Stimulated activated CD8-positive, alpha-beta memory T cell treated with anti-CD3 and anti-CD28 coated beads, Interleukin-7, amount 100 ng/mL, for 4 hours (primary cell): ENCODE measurements at places on chromosomes 16 and 17.
A peak's percentile ranks its signal among the peaks of the same experiment; 100 is the strongest.

DNA sequence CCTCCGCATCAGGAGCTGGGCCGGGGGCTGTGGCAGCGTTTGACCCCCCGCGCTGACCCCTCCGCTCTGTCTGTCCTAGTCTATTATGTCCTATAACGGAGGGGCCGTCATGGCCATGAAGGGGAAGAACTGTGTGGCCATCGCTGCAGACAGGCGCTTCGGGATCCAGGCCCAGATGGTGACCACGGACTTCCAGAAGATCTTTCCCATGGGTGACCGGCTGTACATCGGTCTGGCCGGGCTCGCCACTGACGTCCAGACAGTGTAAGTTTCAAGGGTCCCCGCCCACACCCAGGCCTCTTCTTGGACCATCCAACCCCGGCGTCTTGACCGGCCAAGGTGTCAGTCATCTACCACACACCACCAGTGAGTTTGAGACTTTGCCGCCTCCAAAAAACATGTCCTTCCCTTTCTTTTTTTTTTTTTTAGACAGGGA lies 548 bp downstream of the PSMB3 start:
- no peak for DNase-seq

DNA sequence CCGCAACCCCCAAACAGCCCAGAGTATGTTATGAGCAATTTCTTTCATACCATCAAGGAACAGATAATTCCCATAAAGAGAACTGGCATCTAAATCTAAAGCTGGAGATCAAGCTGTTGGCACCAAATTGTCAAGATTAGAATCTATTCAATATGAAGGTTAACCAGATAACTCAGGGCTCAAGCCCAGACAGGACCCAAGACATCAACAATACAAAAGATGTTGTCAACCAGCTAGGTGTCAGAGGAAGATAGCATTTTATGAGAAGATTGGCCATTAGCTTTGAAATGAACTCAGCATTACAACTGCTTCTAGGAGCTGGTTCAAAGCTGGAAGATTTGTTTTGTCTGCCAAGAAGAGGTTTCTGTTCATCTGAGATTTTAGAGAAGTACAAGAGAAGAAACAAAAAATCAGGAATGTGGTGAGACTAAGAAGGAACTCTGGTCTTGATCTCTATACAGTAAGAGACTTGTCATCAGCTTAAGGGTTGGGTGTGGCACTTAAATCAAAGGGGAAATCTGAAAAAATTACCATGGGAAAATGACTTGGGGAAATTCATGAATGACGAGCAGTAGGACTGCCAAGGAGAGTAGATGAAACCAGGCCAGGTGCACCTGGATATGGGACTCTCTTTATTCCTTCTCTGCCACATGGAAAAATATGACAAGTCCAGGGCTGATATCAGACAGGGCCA lies 64.2 kb upstream of the COX10 start:
- DNase-seq: no peak

- no peak for DNase-seq
Measured at GRCh38 chr16:88804552-88805339, 1.2 kb downstream of the CDT1 start.

DNA sequence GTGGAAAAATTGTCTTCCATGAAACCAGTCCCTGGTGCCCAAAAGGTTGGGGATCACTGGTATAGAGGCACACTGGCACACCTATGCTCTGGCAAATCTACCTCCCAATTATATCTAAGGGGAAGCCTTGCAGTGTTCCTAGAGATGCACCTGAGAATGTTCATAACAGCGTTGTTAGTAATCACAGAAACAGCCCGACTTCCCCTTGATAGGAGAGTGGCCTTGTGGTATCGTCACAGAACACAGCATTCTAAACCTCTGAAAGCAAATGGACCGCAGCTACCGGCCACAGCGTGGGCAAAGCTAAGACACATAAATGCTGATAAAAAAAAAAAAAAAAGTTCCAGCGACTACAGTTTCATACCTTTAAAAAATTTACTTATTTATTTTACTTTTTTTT lies 39.1 kb upstream of the ADGRG1 start:
- no peak for DNase-seq

DNA sequence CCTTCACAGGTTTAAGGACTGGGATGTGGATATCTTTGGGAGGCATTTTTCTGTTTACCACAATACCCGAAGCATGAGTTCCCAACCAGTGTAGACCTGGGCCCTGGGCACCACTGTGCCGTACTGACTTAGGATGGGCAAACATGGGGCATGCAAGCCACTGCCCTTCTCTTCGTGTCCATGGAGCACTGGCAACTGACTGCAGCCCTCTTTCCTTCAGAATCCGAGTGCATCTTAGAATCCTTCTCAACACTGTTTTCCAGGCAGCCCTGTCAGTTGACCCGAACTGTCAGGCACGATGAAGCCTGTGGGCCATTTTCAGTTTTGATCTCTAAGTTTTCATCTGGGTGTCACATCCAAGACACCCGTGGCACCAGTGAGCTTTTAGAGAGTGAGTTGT lies 59.2 kb downstream of the SHISA6 start:
- no peak for DNase-seq

DNA sequence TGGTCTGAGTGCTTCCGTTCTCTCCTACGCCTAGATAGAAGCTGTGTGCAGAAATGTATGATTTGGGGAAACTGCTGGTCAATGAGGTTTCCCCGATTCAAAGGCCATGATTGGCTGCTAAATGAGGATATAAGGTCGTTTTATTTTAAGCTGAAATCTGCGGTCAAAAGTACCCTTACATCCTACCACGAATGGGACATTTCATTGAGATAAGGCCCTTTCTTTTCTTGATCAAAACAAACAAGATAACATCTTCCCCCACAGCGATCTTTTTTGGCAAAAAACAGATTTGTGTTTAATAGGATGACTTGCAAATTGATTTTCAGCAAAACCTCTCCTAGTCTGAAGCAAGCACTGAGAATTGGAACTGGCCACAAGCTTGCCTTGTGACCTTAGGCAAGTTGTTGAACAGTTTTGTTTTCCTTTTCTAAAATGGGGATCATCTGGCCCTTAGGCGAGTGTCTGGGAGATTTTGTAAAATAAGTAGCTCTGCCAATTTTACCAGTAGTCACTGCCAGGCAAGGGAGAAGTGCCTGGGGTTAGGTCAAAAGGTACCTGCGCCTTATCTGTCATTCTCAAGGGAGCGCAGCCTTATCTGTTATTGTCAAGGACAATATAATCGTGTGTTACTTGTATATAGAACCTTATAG lies 635 bp downstream of the SCPEP1 start:
- DNase-seq: no peak

GRCh38 chr17:6347776-6348175 lies 87.1 kb downstream of the AIPL1 start:
- no peak for DNase-seq

DNA sequence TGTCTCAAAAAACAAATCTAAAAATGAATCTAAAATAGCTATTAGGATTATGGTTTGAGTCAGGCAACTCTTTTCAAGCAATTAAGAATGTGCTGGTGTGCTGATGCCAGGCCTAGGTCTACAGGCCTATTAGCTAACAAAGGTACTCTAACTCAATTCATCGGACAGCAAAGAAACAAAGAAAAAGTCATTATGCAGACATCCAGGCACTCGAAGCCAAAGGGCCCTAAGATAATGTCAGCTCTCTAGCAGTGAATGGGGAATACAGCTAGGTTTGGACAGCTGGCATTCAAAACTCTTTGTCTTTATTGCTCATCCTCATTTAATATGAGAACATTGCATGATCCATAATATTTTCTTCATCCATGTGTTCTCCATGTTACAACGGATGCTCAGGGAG lies 108.5 kb downstream of the TMEM114 start:
- DNase-seq: no peak

DNA sequence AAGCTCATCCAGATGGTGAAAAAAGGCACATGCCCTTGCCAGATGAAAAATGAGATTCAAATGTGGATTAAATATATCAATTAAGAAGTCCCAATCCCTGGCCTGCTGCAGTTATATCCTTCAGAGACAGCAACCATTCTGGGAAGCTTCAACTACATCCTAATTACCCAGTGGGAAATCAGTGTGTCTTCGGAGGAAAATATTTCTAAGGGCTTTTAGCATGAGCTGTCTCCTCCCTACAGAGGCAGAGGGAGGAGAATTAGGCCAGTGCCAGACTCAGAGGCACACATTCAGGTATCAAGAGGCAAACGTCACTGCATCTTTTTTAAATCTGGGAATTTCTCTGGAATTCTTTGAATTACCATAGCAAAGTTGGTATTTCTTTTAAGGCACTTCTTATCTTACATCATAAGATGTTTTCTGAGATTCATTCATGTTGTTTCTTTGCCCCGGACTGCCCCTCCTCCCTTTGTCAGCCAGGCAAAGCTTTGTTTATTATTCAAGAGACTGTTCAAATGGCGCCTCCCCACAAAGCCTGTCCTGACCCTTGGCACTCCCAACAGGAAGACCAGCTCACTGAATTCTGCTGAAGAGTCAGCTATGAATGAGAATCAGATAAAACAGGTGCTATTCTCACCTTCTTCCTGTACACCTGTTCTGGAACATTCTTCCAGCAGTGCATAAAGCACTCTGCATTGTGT lies 38.3 kb upstream of the SMPD3 start:
- DNase-seq: no peak

DNA sequence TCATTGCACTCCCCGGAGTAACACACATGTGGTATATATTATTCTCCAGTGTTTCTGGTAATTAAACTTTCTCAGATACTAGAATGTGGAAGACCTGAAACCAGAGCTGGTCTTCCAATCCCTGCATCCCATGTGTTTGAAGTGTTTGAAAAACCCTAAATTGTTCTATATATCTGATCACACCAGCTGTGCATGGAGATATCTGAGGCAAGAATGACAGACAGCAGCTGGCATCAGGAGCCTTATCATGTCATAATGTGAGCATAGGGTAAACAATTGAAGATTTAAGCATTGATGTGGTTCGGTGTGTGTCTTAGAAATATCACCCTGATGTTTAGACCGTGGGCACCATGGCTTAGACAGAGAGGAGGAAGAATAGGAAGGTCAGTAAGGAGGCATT lies 251.0 kb downstream of the CDH11 start:
- DNase-seq: no peak

DNA sequence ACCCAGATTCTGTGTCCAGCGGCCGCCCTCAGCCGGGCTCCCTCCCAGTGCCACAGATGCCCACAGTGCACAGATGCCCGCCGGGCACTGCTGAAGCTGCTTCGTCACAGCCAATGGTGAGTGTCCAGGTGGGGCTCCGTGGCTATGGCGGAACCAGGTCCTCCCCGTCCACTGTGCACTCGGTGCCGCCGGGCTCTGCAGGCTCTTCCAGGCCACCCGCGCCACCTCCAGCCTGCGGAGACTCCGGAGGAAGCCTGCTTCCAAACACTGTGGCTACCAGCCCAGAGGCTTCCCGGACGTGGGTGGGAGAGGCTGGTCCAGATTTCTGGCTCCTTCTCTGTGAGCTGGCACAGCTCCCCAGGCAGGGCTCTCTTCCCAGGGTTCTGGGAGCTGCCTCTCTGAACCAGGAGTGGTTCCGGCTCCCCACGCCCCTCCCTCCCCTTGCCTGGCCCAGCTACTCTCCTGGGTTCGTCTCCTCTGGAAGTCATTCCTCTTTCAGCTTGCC lies 2.8 kb upstream of the PYCR1 start:
- no peak for DNase-seq

- no peak for DNase-seq
Measured at GRCh38 chr16:31113121-31114120, 4.0 kb upstream of the KAT8 start.

- peak; percentile 43 for DNase-seq
Measured at GRCh38 chr17:62627219-62627903, at the start of gene MRC2. Gene MRC2 (plus strand): TSS chr17:62627670. CDS start chr17:62627803, 133 bp downstream.

DNA sequence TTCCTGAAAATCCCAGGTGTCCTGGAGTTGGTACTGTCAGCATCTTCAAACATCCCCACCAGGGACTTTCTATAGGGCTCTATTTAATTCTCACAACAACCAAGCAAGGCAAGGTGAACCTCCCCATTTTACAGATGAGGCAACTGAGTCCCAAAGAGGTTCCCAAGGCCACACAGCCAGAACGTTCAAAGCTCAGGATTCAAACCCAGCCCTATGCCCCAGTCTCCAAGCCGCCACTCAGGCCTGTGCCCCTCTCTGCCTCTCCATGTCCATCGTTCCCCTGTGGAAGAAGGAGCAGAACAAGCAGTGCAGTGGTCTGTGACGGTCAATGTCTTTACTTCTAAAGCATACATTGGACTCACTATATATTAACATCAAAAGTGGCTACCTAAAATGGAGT lies 6.1 kb downstream of the ZNF319 start:
- no peak for DNase-seq

DNA sequence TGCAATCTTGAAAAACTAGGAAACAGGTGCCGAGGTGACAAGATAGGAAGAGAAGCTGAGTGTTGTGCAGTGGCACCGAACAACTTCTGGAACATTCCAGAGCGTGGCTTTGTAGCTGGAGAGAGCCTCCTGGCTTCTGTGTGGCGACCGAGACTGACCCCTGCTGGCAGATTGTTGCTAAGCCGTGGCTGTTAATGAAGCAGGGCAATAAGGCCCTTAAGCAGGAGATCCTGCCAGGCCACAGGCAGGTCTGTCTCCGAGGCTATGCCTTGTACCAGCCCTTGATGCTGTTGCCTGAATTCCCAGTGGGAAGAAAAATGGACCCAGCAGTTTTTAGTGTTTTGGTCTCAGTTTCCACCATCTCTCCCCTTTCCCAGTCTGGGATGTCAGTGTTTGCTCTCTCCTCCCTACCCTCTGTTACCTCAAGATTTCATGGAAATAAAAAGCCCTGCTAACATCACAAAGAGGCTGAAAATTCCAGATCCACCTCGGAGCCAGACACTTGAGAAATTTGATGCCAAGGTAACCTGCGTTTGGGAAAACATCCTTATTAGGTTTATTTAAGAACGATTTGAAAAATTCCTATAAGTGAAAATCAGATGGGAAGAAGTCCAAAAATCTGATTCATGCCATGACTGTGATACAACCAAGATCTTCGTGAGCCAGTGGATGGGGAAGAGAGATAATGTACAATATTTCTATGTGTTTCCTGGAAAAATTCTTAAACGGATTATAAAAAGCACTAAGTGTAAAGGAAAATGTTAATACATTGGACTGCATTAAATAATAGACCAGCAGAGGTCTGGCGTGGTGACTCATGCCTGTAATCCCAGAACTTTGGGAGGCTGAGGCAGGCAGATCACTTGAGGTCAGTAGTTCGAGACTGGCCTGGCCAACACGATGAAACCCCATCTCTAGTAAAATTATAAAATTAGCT lies 265.1 kb downstream of the PRKCA start:
- peak; percentile 75 for DNase-seq

DNA sequence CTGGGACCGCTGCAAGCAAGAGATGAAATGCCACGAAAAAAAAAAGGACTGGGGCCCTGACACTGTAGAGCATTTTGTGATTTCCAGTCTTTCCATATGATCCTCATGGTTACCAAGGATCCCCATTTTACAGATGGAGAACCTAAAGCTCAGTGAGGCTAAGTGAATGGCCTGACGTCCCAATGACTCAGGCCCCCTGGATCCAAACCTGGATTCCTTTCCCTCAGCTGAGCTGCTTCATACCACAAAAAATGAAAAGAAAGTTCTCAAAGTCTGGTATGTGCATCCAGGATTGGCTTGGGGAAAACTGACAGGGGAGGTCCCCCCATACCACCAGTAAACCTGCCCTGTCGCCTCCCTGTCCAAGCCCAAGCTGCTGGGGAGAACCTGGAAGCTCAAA lies 80.5 kb downstream of the TEX14 start:
- no peak for DNase-seq
